ENCODE measurements at places on chromosomes 2 and 18.
A peak's percentile ranks its signal among the peaks of the same experiment; 100 is the strongest.

DNA sequence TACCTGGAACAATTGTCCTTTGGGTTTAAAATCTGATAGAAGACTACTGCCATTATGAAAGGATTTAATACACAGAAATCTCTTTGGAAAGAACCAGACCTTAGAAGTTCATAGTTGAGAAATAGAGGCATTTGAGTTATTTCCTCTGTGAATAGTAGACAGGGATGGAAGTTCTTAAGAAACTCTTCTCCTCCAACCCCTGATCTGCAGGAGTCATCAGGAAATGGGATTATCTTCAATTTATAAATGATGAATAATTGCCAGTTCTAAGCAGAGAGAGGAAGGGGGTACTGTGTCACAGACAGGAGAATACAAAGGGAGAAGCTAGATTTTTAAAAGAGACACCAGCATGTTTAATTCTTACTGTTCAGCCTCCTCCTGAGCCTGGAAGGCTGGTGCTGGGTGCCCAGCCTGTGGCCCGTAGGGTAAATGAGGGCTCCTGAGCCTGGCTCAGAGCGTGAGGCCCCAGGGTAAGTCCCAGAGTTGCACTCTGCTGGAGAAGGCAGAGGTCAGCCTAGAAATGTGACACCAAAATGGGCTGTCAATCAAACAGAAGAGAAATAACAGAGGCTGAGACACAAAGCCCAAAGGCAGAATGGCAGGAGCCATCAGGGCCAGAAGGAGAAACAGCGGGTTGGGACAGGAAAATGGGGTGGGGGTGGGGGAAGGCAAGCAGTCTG, 58.2 kb upstream of the PKDCC start:
- DNase-seq = no peak

DNA sequence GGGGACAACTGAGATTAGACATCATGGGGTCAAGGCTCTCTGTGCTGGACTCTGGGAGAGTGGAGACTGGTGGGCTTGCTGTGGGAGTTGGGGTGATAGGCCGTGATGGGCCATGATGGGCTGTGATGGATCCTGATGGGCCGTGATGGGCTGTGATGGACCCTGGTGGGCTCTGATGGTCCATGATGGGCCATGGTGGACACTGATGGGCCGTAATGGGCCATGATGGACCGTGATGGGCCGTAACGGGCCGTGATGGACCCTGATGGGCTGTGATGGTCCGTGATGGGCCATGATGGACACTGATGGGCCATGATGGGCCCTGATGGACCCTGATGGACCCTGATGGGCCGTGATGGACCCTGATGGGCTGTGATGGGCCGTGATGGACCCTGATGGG, 18.5 kb downstream of the LPIN1 start:
- no peak for DNase-seq

- DNase-seq = peak; percentile 26
Observed at GRCh38 chr18:45590036-45590886, 25.0 kb upstream of the SLC14A2 start.

DNA sequence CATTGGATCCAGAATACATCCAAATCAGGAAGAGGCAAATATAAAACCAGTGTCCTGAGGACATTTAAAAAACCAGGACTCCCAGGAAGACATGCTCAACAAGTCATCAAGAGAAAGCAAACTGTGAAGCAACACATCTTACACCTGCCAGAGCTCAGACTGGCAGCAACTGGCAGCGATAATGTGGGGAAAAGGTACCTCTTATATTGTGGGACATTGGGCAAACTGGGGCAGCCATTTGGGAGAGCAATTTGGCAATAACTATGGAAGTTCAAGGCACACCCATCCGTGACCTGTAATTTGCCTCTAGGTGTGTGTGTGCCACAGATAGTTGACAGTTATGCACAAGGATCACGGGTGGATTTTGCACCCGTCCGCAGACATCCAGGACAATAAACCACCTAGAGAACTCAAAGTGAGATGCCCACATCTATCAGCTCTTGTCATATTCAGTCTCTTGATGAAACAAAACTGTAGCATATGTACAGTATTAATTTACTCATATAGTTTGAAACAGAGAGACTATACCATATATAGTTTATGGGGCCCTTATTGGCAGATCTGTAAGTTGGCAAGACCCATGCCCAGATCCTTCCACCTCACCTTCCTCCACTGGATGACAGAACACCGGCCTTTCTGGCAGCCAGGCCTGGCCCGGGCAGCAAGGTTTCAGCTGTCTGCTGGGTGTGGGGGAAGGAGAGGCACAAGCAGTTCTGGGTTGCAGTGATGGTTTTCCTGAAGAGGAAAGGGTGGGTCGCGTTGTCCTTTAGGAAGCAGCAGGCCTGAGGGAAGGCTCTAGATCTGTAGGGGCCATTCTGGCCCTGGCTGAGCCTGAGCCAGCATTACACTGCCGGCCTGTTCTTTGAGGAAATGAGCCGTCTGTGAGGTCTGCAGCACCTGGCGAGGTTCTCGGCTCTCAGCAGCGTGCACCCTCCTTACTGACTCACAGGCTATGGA, 18.8 kb downstream of the HJURP start:
- DNase-seq = no peak

DNA sequence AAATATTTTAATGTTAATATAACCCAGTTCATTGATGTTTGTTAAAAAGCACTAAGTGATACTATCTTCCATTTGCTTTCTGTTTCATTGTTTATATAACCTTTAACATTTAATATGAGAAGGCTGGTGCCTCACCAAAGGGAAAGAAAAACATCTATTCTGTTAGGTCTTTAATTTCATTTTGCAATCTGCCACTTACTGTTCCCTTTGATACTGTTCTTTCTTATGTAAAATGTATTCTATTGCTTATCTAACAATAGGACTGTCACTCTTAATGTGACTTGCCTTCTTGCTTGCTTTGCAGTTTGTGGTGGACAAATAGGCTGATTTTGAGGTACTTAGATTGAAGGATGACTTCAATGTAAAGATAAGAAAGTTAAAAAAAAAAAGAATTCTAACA, 1666.1 kb upstream of the DDX18 start:
- no peak for DNase-seq

GRCh38 chr18:75365837-75366236, 61.7 kb downstream of the SMIM21 start:
- DNase-seq = no peak

DNA sequence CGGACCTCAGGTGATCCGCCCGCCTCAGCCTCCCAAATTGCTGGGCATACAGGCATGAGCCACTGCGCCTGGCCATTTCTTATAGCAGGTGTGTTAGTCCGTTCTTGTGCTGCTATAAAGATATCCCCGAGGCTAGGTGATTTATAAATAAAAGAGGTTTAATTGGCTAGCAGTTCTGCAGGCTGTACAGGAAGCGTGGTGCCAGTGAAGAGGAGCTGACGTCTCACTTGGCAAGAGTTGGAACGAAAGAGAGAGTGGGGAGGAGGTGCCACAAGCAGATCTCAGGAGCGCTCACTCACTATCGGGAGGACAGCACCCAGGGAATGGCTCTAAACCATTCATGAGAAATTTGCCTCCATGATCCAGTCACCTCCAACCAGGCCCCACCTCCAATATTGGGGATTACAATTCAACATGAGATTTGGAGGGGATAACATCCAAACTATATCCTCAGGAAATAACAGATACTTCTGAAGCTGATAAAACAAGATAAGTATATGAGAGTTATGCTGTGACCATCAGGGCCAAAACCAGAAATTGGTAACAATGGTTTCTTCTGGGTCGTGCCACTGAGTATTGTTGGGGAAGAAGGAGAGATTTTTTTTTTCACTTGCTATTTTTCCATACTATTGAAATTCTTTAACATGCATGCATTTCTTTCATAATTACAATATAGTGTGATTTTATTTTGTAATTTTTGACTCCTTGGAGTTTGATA, 7.4 kb upstream of the RMC1 start:
- no peak for DNase-seq

- no peak for DNase-seq
Observed at GRCh38 chr18:35564795-35565453, 16.6 kb upstream of the GALNT1 start.
